Mammary epithelial cell (primary cell): ENCODE measurements at places on chromosomes 1 and 21. TPM values are rescaled to one million over a fixed set of nuclear protein-coding genes. Genes with fewer than 3 reads are reported as not detected.

DNA sequence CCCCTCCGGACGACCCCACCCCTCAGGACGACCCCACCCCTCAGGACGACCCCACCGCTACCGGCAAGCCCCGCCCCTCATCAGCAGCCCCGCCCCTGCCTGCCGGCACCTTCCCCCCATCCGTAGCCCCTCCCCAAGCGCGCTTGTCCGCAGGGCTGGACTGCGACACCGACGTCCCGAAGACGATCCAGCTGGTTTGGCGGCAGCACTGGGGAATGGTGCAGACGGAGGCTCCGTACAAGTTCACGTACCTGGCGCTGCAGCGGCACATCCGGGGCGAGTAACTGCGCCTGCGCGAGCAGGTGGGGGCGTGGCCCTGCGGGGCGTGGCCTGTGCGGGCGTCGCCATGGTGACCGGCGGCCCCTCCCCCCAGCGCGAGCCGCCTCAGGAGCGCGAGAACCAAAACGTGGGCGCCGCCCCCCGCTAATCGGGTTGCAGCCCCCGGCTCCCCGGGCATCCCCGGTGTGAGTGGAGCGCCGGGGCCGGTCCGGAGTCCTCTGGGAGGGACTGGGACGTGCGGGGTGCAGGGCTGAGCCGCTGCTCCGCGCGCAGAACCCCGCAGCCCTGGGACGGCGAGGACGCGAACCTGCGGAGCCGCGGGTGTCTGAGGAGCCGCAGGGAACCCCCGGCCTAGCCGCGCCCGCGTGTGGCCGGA, 4.9 kb downstream of the RNF223 start:
- peak; percentile 69 for DNase-seq

DNA sequence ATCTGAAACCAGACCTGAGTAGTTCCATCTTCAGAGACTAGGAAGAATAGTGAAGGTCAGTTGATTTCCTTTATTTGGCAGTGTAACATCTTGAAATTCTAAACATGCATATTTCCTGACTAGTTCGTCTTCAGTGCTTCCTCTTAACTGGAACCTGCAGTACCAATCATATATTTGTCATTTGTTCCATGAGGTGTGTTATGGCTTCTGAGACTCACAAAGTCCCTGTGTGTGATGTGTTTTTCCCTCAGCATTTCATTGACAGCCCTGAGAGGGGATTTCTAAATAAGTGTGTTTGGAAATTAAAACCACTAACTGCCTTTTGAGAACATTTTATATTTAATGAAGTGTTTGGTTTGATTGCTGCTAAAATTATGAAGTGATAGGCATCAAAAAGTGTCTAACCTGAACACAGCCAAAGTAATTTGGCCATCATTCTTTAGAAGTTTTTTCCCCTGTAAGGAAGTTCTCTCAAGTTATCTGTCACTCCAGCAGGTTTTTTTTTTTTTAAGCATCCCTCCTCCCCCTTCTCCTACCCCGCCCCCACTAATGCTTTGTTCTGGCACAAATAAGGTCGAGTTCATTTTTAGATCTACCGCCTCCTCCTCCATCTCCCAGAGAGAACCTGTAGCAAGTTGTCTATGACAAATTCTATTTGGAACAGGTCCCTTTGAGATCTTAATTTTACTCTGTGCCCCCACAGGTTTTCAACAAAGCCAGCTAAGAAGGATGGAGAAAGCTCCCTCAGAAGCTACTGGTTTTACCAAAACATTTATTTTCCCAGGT, 61.4 kb downstream of the TMEM200B start:
- DNase-seq: no peak

DNA sequence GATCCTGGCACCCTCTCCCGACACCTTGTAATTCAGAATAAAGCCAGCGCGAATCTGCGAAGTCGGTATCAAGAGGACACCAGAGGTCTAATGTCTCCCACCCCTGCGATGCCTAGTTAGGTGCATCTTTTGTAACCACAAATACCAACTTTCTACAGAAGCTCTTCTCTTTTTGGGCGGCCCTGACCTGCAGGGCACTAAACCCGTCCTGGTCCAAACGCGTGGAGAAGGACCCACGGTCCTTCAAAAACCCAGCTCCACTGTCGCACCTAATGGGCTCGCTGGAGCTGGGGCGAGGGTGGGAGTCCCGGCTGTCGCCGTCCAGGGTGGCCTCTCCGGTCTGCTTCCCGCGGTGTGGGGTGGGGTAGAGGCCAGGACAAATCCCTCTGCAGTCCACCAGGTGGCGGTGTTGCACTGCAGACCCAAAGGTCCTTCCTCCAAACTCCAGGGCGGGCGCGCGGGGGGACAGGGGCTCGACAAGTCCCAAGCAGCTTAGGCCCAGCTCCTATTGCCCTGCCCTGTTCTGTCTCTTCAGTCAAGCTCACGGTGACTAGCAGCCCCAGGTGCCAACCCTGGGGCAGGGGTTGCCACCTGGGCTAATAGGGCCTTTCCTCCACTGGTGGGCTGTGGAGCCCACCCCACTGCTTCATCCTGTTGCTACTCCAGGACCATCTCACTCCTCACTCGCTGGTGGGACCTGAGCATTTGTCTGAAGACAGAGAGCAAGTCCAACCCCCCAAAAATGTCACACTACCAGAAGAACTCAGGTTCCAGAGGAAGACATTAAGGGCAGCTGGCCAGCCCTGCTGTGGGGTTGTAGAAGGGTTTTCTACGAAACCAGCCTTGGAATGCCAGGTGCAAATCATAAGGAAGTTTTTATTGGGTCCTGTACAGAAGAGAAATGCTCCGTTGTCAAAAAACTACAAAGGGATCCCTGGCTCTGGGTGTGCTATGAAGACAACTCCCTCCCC, 2.8 kb downstream of the HES3 start:
- peak; percentile 47 for DNase-seq

CELA3B gene
- total RNA-seq: not detected

DNA sequence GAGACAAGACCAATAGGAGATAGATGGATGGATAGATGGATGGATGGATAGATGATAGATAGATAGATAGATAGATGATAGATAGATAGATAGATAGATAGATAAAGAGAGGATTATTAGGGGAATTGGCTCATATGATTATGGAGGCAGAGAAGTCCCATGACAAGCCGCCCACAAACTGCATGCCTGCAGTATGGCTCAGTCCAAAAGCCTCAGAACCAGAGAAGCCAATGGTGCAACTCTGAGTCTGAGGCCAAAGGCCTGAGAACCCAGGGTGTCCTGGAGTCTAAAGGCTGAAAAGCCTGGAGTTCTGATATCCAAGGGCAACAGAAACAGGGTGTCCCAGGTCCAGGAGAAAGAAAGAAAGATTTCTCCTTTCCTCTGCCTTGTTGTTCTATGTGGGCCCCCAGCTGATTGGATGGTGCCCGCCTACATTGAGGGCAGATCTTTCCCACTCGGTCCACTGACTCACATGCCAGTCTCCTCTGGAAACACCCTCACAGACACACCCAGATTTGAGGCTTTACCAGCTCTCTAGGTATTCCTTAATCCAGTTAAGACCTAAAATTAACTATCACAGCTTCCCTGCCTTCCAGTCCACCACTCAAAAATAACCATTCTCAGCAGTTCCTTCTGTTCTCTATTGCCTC, 39.6 kb upstream of the IRF2BP2 start:
- DNase-seq: peak; percentile 74

GRCh38 chr1:56963667-56964066, 2.1 kb downstream of the C8B start:
- no peak for DNase-seq

RNF186 gene
- total RNA-seq: not detected in 2 replicates

- DNase-seq: no peak
These were observed 36.3 kb upstream of the CLIC4 start for GRCh38 chr1:24708938-24709337.

DNA sequence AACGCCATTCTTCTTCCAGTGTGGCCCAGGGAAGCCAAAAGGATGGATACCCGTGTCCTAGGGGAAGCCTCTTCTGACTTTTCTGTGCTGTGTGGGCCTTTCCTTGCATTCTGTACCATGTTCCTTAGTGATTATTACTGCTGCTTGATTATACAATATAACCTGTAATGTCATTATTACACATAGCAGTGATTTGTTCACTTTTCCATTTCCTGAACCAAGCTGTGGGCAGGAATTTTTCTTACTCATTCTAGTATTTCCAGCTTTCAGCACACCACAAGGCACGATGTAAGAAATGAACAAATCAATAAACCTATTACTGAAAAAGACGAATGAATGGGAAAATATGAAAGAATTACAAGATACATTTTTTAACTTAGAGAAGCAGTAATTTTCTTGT, 8.4 kb upstream of the USP33 start:
- DNase-seq: peak; percentile 37

OR2G6 gene
- total RNA-seq: not detected

VWA5B1 gene
- total RNA-seq: not detected
